ENCODE measurements at places on chromosomes 2 and 18. TPM values are rescaled to one million over a fixed set of nuclear protein-coding genes. Genes with fewer than 3 reads are reported as not detected.

DNA sequence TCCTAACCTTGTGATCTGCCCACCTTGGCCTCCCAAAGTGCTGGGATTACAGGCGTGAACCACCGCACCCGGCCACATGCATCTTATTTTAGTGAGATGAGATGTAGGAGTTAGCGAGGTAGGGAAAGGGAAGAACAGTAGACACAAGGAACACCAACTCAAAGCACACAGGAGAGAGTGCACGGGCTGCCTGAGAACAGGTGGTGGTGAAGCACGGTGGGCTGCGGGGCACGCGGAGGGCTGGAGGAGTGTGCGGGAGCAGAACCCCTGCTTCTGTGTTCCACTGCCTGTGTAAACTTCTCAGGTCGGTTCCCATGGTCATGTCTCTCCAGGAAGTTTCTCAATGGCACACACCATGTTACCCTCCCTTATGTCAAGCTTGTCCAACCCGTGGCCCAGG is 38.7 kb downstream of the PROC start:
- DNase-seq: no peak

- DNase-seq: no peak
These were observed 110.6 kb downstream of the C2orf74 start for GRCh38 chr2:61272421-61273070.

- no peak for DNase-seq
These were observed 1239.1 kb downstream of the LRP1B start for GRCh38 chr2:140891614-140892212.

DNA sequence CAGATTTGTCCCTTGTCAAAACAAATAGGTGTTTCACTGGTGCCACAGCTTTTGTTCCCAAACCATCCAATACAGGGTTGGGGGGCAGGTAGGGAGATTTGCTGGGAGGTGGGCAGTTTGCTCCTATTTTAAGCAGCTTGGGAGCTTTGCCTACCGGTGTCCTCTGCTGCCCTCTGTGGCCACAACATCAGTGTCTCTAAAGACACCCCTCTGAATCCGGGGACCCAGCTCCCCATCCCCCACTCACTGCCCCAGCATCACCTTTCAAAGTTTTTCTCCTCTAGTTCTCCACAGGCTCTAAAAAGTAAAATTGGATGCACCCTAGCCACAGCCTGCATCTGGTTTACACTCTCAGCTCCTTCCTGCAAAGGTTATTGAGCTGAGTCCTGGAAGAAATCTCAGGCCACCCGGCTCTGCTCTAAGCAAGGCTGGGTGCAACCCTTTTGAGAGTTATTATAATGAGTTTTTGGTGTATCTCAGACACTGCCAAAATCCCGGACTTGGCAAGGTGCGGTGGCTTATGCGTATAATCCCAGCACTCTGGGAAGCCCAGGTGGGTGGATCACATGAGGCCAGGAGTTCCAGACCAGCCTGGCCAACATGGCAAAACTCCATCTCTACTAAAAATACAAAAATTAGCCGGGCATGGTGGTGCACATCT is 2.9 kb upstream of the EPAS1 start:
- DNase-seq: no peak

OR6B2 gene
- total RNA-seq: not detected

GRCh38 chr2:239300242-239300641 is 100.6 kb downstream of the HDAC4 start:
- no peak for DNase-seq

Data from lower leg skin (tissue), 4 donors.